NCI-H446 (cell line): ENCODE measurements at places on chromosomes 11 and 22.
A peak's percentile ranks its signal among the peaks of the same experiment; 100 is the strongest.

DNA sequence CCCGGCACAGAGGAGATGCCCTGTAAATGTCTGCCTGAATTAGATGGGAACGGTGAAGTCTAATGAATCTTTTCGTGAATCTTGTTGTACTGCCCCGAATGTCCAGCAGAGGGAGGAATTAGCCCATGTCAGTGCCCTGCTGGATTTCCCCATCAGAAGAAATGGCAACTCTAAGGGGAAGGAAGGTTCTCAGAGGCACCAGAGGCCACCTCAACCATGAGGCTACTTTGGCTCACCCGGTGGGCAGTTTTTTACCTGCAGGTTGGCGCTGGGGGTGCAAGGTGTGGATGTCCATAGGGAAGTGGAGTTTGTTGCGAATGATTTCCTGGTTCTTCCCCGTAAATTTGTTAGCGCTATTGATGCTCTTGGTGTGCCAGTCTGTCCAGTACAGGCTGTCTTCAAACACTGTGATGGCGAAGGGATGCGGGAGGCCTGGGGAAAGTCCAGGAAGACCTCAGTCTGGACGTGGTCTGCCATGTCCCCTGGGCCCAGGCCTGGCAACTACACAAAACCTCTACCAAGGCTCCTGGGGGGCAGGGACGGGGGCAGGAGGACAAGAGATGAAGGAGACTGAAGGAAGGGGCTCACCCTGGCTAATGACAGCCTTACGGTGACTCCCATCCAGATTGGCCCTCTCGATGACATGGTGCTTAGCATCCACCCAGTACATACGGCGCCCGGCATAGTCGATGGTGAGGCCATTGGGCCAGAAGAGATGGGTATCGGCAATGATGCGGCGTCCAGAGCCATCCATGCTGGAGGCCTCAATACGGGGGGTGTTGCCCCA, 28.5 kb downstream of the LRP4 start:
- peak; percentile 69 for DNase-seq

- DNase-seq, result no peak
Observed at GRCh38 chr22:27809700-27810608, 8.4 kb upstream of the MN1 start.

- DNase-seq, result no peak
Observed at GRCh38 chr22:23228503-23228902, 48.2 kb downstream of the BCR start.

DNA sequence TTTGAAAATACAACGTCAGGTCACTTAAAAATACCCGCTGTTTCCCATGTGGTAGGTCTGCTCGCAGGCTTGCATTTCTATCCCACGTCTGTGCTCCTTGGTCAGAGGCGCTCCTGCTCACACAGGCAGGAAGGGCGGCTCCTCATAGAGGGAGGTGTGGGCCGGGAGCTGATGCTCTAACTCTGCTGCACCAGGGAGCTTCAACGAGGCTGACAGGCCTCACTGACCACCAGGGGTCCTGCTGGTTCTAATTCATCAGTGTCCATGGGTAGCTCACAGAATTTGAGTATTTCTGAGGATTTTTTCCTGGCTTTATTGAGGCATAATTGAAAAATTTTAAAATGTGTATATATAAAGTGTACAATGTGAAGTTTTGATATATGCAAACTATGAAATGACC, 68.5 kb downstream of the PIWIL3 start:
- DNase-seq, result no peak
